NCI-H1436 treated with DMSO at 0.1 percent for 48 hours (cell line): ENCODE measurements at places on chromosomes 5 and 9.

GRCh38 chr9:78218890-78219289, 17.0 kb upstream of the CEP78 start:
- DNase-seq = no peak

DNA sequence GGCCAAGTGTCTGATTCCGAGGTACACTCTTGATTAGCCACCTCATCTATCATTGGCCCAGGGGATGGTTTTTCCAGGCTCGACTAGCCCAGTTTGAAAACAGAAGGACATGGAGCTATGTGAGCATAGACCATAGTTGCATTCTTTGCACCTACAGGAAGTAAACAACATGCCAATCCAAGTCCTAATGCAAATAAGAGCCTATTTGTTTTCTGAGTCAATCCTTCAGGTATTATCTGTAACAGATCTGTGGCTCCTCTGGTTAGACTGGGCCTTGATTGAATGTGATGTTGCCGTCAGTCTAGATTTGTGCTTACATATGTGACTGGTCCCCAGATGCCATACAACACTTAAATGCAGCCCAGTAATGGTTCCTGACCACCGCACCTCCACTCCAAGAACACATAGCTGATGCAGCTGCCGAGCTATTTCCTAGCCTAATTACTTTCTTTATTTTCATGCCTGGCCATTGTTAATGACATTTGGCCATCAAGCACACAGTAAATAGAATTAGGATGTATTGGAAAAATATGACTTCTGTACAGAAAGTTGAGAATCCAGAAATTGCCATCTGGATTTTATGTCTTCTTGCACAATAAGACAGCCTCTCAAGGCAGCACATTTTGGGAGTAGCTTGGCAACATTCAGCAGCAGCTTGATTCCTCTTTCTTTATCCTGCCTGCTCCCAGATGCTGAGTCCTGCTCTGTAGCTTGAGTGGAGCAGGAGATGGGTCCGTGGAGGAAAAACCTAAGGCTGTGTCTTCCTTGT, 29.5 kb upstream of the ARHGAP26 start:
- no peak for DNase-seq

DNA sequence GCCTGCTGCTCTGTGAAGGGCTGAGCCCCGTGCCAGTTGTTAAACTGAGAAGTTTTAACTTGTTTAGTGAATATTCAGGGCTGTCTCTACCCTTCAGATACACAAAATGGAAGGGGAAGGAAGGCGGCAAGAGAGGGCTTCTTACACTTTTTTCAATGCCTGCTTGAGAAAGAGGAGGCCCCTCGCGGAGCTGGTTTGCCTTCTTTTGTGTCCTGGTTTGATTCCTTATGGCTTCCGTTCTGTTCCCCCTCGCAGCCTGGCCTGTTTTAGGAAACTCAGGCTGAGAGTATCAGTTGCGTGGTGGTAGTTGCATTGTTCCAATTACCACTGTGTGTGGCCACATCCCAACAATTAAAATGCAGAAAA, 1.0 kb downstream of the FAM53C start:
- no peak for DNase-seq

DNA sequence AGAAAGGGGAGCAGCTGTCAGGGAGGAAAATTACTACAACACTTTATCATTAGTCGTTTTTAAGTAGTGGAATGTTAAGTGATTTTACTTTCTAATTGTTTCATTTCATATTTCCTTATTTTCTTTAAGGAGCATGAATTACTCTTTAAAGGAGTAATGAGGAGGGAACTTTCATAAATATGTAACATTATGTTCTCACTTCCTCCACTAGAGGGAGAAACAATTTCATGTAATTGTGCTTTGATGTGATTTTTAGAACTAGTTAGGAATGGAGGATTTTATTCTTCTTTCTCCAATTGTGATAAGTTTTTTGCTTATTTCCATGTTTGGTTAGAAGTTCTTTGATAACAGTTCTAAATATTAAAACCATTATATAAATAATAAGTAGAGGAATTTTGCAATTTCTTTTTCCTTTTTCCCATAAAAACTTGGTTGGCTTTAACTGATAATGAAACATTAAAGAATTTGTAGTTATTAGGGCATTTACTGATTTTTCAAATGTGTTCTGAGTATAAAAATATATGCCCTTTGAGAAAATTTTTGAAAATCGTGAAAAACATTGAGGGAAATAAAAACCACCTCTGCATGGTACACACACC, 25.6 kb downstream of the CEP78 start:
- DNase-seq = no peak

- no peak for DNase-seq
Measured at GRCh38 chr9:74847478-74848152, 40.1 kb downstream of the TRPM6 start.

- DNase-seq = no peak
Measured at GRCh38 chr9:114500697-114501292, 4.5 kb downstream of the WHRN start.

DNA sequence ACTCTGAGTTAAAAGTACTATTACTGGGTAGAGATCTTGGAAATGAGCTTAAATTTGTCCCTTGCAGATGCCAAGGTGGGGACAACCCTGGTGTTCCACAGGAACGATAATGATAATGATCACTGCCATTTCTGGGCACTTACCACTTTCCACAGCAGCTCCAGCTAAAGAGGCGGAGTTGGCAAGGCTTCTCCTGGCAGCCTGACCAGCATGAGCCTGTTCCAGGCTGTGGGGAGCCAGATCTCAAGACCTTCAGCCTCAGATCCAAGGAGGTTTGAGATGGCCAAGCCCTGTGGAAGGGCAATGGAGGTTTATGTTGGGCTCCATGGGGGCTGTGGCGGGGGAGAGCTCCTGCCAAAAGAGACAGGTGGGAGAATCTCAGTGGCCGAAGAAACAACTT, 244.9 kb upstream of the MVB12B start:
- no peak for DNase-seq

GRCh38 chr9:71072587-71072986, 48.8 kb downstream of the TRPM3 start:
- no peak for DNase-seq
